ENCODE measurements at places on chromosomes 12 and 14.

DNA sequence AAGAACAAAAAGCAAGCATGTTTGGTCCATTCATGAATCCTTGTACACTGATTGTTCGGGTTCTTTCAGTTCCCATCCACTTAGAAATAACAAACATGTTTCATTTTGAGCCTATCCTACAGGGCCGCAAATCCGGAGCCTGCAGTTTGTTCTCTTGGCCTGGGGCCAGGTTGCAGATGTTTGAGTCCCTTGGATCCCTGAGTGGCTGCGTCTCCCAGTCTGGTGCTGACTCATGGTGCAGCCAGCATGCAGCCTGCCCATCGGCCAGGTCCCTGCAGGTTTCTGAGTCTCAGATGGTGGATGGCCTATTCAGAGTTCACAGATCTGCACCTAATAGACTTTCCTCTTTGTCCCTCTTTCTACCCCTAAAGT lies 1.9 kb upstream of the DYNC1H1 start:
- DNase-seq = peak; percentile 70

DNA sequence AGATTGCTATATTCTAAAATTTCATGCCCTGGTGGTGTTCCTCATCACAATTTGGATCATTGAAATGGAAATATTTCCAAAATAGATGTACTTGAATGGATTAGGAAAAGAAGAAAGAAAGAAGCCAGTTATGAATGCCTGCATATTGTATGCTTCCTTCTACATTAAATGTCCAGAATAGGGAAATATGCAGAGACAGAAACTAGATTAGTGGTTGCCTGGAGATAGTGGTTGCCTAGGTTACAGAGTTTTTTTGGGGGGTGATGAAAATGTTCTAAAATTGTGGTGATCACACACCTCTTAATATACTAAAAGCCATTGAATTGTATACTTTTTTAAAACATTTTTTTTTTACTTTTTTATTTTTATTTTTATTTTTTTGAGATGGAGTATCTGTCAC lies 18.0 kb downstream of the TUBA1A start:
- DNase-seq = no peak

- no peak for DNase-seq
Measured at GRCh38 chr12:53756300-53757100, 4.7 kb upstream of the CISTR start.

- no peak for DNase-seq
Measured at GRCh38 chr12:107229827-107230226, 136.5 kb upstream of the CRY1 start.

- no peak for DNase-seq
Measured at GRCh38 chr14:99380402-99380801, 100.3 kb downstream of the SETD3 start.

DNA sequence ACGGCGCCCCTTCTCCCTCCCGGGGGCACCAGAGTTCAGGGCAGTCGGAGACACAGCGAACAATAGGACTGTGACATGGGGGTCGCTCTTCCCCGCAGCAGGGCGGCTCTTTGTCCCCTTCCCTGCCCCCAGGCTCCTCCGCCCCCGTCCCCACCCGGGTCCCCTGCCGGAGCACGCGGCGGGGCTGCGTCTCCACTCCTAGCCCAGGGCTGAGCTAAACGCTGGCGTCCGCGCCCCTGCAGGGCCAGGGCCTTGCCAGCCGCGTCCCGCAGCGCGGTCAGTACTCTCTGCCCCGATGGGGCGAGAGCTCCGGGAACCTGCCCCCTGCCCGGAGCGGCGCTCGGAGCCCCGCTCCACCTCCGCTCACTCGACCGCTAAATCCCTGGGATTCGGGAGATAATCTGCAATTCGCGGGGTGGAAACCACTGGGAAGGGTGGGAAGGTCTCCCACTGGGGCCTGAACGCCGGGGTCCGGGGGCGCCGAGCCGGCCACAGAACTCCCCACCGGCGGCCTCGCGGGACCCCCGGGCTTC lies 825 bp upstream of the CCDC85C start:
- DNase-seq = no peak

GRCh38 chr12:91009319-91009950 lies 4.7 kb upstream of the EPYC start:
- no peak for DNase-seq

GRCh38 chr12:52631264-52631663 lies 12.9 kb upstream of the KRT73 start:
- DNase-seq = no peak

DNA sequence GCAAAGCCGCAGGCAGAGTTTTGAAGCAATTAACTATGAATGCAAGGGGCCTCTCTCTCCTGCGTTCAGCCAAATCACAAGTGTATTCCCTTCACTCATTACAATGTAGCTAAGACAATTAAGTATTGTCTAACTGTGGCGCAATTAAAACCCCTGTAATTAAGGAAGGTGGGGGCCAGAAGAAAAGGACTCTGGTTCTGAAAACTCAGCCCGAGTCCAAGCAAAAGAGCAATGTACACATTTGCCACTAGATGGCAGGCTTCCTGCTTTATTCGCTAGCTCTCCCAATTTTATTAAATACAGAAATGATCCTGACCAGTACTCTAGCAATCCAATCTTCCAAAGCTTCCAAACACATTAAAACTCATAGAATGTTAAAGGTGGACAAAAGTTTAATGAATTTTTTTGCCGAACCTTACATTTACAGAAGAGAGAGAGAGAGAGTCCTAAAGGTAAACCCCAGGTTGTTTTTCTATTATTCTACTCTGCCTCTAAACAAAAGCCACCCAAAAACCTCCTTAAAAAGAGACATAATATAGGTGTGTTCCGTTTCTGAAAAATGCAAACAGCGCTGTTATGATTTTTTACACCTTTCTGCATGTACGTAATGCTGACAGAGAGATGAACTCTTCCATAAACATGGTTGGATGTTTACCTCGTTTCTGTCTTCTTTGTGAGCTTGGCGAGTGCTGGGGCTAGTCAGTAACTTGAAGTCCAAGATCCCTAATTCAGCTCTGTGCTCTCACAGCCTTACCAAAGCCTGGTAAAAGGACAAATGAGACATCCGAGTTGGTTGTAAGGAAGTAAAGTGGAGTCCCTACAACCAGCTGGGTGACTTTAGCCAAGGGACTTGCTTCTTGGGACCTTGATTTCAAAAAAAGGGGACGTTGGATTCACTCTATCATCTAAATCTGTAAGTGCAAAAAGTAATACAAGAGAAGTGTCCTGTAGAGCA lies 50.9 kb upstream of the VASH1 start:
- no peak for DNase-seq

- DNase-seq = no peak
Measured at GRCh38 chr12:97229004-97229403, 233.6 kb upstream of the RMST start.

DNA sequence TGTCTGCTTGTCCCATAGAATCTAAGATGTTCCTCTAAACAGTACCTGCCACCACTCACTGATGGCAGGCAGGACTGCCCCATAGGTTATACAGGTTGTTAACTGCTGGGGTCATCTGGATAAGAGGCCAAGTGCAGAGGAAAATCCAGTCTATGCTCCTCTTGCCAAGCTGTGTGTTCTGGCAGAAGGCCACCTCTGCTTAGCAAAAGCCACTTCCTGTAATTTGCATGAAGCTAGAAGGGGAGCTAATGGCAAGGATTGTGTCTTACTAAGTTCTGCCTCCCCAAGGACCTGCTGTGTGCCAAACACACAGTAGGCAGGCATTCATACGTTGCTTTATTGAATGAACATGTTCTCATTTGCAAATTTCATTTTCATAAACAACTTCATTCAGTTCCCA lies 445.4 kb downstream of the BCL11B start:
- DNase-seq = no peak

- DNase-seq = no peak
Measured at GRCh38 chr12:62003701-62004100, 256.5 kb upstream of the USP15 start.

GRCh38 chr12:123075646-123076171 lies 75.2 kb downstream of the PITPNM2 start:
- DNase-seq = no peak

- no peak for DNase-seq
Measured at GRCh38 chr14:49193332-49194065, 392.7 kb downstream of the RPS29 start.

- no peak for DNase-seq
Measured at GRCh38 chr12:107492393-107493134, 193.0 kb upstream of the PWP1 start.

DNA sequence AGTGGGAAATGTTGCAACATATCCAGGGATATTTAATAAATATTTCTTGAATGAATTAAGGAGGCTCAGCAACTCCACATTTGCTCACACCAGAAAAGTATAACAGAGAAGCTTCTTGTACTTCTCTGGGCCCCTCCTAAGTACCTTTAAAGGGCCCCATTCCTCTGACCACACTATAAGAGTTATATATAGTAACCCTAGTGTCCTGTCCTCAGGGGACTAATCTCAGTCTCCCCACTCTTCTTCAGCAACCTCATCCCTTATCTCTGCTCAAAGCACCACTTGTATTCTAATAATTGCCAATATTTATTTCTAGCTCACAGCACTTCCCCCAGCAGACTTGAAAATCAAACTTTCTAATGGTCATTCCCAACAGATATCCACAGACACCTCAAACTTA lies 237.1 kb downstream of the GXYLT1 start:
- DNase-seq = no peak

DNA sequence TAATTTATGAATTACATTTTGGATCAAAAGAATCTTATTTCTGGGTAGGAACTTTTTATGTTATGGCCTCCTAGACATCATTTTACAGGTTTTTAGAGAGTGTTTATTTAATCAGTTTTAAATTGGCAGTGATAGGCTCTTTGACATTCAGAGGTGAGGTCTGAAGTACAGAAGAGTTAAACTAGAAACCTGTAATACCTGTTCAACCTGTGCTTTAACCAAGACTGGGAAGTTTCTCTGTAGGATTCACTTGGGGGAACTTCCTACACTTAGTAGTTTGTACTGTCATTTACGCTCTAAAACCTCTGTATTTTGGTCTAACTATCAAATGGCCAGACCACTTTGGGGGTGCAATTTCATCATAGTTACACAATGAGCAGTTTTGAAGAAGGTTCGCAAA lies 35.9 kb downstream of the PLEKHA5 start:
- DNase-seq = no peak

DNA sequence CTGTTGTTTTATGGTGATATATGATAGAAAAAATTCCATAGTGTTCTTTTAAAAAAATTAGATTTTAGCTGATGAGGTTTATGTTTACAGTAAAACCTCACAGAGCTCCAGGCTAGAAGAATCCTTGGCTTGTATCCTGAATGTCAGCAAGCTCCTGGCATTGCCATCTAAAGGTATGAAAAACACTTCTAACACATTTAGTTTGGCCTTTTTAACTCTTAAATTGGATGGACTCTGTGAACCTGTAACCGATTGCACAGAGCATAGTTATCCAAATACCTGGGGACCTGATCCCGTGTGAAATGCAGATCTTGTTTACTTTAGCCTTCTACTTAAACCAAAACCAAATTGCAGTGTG lies 241.1 kb upstream of the DCN start:
- no peak for DNase-seq

GRCh38 chr14:101114726-101115515 lies 211.4 kb upstream of the RTL1 start:
- peak; percentile 49 for DNase-seq

DNA sequence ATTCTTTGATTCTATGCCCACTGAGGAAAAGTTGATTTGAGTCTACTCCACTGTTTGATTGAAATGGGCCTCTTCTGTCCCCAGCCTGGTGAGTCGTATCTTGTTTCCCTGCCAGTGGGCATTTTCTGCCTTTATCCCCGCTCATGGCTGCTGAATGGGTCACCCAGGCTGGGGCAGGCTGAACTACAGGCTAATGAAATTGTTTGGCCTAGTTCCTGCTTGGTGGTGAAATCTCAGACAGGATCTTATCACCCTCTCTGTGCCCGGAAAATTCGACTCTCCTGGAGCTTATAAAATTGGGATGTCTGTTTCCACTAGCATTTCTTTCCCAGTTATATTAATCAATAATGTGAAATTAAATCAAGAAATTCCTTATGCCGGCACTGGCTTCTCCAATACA lies 65.0 kb downstream of the CHST11 start:
- no peak for DNase-seq

GRCh38 chr12:68358532-68359485 lies 26.6 kb upstream of the MDM1 start:
- DNase-seq = no peak

- no peak for DNase-seq
Measured at GRCh38 chr12:70459786-70460185, 93.7 kb downstream of the KCNMB4 start.

DNA sequence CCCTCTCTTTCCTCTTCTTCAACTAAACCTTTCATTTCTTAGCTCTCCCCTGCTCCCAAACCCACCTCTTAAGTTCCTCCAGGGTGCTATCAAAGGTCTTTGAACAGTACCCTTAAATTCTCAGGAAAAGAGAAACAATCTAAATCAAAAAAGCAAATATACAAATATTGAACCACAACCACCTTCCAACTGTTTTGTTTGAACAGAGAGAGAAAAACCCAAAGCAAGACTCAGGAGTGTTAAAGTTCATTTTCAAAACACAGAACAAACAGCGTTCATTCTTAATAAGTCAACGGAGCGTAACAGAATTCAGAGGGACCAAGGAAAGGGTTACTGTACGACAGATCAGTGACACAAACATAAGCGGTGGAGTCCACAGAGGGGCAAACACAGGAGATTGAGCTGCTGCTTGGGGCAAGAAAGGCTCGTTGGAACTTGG lies 73.3 kb downstream of the NDUFA12 start:
- no peak for DNase-seq

All from posterior vena cava (tissue), 2 donors.